ENCODE measurements at places on chromosomes 11 and 22. TPM values are rescaled to one million over a fixed set of nuclear protein-coding genes. Genes with fewer than 3 reads are reported as not detected.

Gene OR51B4
- not detected for total RNA-seq

Gene CDC42EP2
- total RNA-seq = 7.7 TPM

Gene NLRP14
- 1.0 TPM for total RNA-seq

Gene PHF21A
- 57.3 TPM for total RNA-seq

Gene SMC1B
- not detected for total RNA-seq

Gene CHST1
- total RNA-seq = 1.6 TPM

Measured in upper lobe of left lung (tissue), 6 donors.